ENCODE measurements at places on chromosomes 2 and 18.

DNA sequence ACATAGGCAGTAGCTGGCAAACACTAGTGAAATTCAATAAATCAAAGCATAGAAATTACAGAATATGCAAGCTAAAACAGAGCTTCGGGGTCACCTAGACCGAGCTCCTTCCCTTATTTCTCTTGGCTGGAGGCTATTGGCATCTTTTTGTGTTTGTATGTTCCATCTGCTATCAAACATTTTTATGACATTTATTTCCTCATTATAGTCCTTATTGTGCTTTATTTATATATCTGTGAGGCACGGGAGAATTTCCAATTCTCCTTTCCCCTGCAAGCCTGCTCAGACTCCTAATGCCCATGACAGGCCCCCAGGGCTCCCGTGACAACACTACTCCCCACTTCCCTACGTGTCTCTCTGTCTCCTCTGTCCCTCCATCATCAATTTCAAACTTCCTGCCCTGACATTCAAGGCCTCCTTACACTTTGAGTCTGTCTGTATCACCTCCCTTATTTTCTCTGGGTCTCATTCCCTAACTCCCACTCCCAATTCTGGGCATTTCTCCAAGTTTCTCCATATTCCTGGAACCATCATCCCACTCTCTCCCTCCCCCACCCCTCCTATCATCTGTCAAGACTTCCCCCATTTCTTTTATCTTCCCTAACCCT is 316.9 kb downstream of the OSR1 start:
- DNase-seq: no peak

- no peak for DNase-seq
Observed at GRCh38 chr2:55871637-55872036, 51.9 kb downstream of the EFEMP1 start.

DNA sequence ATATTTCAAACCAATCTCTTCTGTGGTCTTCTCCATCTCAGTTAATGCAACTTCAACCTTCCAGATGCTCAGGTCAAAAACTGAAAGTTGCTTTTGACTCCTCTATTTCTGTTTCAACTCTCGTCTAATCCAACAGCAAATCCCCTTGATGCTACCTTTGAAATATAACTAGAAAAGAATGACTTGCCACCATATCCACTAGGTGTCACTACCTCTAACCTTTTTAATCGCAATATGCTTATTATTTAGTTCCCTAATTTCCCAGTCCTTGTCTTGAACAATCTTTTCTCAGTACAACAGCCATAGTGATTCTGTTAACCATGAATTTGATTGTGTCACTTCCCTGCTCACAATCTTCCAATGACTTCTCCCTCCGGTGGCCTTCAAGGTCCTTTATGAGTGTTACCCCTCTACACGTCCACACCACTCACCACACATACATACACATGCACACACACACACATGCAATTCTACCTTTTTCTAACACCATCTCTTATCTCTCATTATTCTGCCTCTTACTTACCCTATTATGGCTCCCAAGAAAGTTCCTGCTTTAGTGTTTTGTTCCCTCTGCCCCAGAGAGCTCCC is 245.5 kb upstream of the KCNJ3 start:
- no peak for DNase-seq

DNA sequence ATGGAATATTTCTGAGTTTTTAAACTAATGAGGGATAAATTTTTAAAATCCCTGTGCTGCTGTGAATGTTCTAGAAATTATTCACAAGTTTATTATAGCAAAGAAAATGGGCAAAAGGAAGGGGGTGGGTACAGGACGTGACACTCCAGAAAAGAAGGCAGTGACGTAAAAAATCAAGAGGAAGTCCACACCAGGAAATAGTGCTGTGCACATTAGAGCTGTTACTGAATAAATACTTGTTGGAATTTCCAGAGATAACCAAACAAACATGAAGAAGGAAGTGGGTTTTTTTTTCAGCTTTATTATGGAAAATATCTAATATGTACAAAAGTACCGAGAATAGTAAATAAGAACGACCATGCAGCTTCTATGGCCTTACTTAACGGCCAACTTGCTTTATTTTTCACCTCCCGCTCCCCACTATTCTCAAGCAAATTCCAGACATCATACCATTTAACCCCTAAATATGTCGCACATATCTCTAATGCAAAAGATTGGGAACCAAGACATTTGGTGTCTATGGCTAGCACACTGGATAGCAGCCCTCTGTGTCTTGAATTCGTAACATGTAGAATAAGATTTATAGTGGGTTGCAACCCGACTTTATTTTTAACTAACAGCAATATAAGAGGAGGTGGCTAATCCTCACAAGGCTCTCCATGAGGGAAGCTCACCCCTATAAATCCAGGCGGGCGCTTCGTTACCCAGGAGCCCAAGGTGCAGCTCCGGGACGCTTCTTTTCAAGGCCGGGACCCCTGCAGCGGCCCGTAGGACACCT is 580 bp upstream of the NDUFV2 start:
- DNase-seq: no peak

DNA sequence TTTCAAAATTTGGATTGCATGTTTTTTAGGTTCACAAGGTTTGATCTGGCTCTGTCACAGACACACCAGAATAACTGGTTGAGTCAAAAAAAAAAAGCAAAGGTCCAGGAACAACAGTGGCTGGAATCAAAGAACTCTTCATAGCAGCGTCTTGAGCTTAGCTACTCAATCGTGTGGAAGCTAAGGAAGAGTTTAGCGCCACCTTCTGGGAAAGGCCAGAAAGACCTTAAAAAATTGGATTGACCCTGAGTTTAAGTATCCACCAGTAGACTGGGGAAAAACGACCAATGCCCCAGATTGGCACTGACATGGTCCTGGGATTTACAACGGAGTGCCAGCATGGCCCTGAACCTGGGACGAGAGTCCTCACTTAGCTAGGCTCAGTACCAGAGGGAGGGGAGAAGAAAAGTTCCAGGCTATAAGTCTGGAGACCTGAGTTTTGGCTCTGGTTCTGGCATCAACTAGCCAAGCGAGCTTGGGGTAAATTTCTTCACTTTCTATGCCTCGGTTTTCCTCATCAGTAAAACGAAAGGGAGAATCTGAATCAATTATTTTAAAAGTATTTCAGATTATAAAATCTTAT is 71.1 kb upstream of the TFCP2L1 start:
- no peak for DNase-seq

- DNase-seq: no peak
Observed at GRCh38 chr2:146295080-146295670, 1549.7 kb upstream of the ACVR2A start.

Measured in stimulated activated CD8-positive, alpha-beta memory T cell treated with anti-CD3 and anti-CD28 coated beads, Interleukin-2, amount 100 ng/mL, for 1 hour (primary cell).